ENCODE measurements at places on chromosomes 2 and 18. TPM values are rescaled to one million over a fixed set of nuclear protein-coding genes. Genes with fewer than 3 reads are reported as not detected.
A peak's percentile ranks its signal among the peaks of the same experiment; 100 is the strongest.

Gene AQP12B
- 0.49 TPM for polyA plus RNA-seq

Gene EMILIN1
- polyA plus RNA-seq: 53.5 TPM

Gene ATAD2B
- 21.0 TPM for polyA plus RNA-seq

Gene UNC80
- polyA plus RNA-seq: 2.1 TPM

Gene FAP
- 10.9 TPM for polyA plus RNA-seq

Gene PROKR1
- 0.37 TPM for polyA plus RNA-seq

Gene UCN
- 0.56 TPM for polyA plus RNA-seq

Gene TPGS2
- polyA plus RNA-seq: 116 TPM

Gene C1QL2
- polyA plus RNA-seq: not detected

Gene RRM2
- polyA plus RNA-seq: 44.8 TPM

Gene ITPRIPL1
- polyA plus RNA-seq: 5.1 TPM

Gene POTEJ
- polyA plus RNA-seq: not detected

Gene ABCG8
- polyA plus RNA-seq: 0.75 TPM

Gene ARHGEF33
- polyA plus RNA-seq: 1.8 TPM

Gene MATN3
- 3.5 TPM for polyA plus RNA-seq

Gene ST8SIA5
- polyA plus RNA-seq: 0.92 TPM

Gene SKOR2
- polyA plus RNA-seq: not detected

DNA sequence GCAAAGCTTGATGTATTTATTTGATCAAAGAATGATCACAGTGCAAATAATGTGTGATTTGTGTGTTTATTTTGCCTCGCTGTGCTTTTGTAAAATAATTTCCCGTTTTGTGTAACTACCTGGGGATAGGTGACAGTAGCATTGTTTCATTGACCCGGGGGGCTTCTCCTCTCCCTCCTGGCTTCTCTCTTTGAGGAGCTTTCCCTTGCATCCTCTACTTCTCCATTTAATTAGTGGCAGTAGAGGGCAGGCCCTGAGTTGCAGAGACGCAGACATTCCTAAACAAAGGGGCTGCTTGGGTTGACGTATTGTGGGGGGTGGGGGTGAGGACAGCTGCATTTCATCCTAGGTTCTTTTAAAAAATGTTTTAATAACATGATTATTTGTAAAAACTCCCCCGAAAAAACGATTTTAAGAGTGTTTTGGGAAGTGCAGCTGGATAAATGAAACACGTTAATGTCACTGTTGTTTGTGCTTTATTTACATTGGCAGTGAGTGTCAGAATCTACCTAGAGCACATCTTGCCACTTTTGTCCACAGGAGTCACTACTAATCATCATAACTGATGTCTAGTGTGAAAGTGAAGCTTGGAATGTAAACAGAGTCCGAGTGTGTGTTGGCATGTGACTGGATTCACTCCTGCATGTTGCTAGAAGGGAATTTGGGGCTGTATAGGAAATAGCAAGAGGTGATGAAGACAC, 2.2 kb downstream of the NEDD4L start:
- no peak for DNase-seq

DNA sequence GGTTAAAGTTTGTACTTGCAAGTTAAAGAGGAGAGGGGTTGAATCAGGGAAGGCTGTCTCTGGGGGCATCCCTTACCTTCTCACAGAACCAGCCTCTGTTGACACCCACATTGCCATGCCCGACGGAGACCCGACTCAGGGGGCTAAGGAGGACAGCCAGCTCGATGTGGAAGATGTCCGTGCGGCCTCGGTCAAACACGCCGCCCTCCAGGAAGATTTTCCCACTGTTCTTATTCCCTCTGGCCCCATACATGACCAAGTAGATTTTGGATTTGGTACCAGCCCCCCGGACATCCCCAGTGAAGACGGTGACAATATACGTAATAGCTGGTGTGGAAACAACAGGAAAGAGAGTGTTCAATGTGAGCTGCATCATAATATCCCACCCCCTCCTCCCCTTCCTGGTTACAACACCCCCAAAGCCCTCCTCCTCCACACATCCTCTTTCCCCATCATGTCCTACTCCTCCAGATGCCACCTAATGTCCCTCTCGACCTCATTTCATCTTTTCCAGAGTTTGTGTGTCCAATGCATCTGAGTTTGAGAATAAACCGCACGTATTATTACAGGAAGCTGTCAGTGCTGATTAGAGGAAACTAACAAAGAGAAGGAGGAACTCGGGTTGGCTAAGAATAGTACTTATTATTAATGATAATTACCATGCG, 55.7 kb downstream of the LOXHD1 start:
- no peak for DNase-seq

GRCh38 chr2:226905718-226906117, 69.9 kb downstream of the RHBDD1 start:
- no peak for DNase-seq

DNA sequence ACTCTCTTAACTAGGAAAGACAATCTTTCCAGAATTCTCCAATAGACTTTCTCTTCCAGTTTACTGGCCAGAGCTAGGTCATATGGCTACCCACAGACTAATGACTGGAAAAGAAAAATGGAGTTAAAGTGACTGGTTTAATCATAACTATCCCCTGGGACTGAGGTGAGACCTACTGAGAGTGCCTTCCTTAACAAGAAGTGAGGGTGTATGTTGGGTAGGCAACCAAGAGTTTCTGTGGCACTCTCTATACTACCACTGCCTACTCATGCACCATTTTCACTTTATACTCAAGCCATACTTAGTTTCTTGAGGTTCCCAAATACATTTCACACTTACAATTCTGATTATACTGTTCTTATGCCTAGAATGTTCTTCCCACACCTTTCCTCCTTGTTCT, 6.9 kb upstream of the GFPT1 start:
- no peak for DNase-seq

GRCh38 chr18:44793685-44794084, 113.0 kb downstream of the SETBP1 start:
- no peak for DNase-seq

- DNase-seq: no peak
These were observed 32.6 kb upstream of the SCYGR1 start for GRCh38 chr2:227420087-227421052.

GRCh38 chr2:197434541-197435513, at the start of gene SF3B1:
Gene SF3B1 (minus strand): TSS chr2:197435028. CDS start chr2:197434999, 29 bp downstream.
- DNase-seq: peak; percentile 98

DNA sequence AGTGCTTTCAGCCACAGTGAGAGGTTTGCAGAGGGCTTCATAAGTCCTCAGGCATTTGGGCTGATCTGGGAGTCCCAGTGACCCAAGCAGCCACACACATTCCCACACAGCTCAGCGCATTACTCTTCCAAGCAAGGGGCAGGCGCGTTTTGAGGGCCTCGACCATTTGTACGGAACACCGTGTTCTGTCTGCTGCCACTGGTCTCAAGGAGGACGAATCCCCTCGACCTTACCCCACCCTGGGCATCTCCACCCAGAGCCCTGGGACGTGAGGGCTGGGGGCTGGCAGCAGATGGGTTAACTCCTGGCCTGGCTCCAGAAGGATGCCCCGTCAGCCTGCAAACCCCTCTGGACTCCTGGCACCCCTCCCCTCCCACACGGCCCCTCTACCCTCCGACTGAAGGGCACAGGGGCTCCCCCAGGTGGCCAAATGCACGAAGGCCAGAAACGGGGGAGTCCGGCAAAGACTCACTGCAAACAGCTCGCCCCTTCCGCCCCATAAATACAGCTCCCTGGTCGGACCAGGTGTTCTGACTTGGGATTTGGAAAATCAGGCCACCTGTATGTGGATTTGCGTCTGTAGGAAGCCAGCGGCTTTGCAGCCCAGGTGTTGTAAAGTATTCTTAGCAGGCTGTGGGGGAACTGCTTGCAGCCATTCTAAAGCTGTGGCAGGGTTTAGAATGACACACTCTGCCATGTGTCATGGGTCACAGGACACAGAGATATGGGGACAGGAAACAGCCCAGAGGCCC, 33.6 kb upstream of the PTMA start:
- no peak for DNase-seq

DNA sequence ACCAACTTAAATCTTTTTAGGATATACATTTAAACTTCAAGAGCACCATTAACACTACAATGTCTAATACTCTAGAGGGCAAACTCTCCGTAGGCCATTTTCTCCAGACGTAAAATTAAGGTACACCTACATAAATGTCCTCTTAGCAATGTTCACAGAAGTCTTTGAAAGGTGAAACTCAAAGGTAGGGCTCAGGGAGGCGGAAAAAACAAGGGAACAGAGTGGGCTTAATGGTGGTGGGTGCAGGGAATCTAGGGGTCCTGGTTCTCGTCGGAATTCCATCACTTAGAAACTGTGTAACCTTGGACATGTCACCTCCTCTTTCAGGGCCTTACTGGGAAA, 668 bp downstream of the NFU1 start:
- peak; percentile 21 for DNase-seq

GRCh38 chr2:47528874-47529273, 125.9 kb downstream of the MSH2 start:
- DNase-seq: no peak

GRCh38 chr18:32910694-32911296, 138.0 kb upstream of the KLHL14 start:
- DNase-seq: no peak

DNA sequence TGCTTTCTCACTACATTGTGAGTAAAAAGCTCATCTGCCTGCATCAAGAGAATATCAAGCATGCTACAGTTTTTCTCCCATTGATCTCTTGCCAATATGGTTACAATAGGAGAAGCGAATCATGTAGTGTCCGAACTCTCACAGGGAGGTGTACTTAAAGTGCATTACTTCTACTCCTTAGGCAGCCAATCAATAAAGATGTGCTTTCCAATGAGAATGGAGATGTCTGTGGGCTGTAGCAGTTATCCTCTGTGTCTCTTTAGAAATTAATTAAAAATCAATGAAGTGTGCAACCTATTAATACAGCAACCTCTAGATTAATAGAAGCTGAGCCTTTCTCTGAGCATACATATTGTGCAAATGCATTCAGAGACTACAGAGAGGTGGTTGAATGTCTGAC, 883.7 kb downstream of the CPS1 start:
- DNase-seq: no peak

DNA sequence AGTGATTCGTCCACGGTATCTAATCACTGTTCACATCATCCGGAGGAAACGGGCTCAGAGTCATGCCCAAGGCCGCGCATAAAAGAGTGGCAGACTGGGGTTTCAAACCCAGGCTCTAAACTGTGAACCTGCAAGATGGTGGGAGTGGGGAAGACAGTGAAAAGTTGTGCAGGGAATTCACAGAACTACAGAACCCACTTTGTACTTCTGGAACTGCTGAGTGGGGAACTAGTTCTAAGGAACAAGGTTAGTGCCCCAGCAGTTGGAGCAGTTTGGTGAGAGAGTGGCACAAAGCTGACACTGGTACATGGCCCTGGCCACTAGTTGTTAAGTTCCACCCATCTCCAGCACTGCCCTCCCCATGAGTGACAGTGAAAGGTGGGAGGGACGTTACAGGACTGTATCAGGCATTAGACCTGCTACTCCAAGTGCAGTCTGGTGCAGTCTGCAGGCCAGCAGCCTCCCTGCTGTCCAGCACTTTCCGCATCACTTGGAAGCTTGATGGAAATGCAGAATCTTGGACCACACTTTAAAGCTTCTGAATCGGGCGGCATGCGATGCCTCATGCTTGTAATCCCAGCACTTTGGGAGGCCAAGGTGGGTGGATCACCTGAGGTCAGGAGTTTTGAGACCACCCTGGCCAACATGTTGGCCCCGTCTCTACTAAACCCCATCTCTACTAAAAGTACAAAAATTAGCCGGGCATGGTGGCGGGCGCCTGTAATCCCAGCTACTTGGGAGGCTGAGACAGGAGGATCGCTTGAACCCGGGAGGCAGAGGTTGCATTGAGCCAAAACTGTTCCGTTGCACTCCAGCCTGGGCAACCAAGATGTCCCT, 47.3 kb downstream of the C2orf42 start:
- no peak for DNase-seq

DNA sequence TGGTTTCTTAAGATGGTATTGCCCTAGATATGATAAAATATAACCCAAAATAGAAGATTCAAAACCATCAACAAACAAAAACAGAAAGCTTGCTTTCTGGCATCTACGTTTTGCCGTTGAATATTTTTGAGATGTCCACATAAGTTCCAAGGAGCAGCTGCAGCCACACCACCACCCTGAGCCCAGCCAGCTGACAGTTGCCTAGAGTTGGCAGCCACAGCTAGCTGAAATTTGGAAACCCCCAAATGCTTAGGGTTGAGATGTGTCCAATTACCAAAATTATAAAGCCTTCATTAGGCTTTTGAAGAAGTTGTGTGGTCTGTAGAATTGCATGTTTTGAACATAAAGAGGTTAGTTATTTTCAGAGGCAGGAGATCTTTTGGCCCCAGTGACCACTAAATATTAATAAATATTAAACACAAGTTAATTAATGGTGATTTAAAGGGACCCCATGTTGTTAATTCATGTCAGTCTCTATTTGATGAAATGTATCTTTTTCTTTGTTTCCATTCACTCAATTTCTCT, 118.1 kb upstream of the DTNA start:
- DNase-seq: no peak

GRCh38 chr2:133838642-133839365, 270.5 kb upstream of the NCKAP5 start:
- DNase-seq: no peak

- DNase-seq: peak; percentile 43
These were observed 118.0 kb upstream of the MSTN start for GRCh38 chr2:190180313-190181122.

DNA sequence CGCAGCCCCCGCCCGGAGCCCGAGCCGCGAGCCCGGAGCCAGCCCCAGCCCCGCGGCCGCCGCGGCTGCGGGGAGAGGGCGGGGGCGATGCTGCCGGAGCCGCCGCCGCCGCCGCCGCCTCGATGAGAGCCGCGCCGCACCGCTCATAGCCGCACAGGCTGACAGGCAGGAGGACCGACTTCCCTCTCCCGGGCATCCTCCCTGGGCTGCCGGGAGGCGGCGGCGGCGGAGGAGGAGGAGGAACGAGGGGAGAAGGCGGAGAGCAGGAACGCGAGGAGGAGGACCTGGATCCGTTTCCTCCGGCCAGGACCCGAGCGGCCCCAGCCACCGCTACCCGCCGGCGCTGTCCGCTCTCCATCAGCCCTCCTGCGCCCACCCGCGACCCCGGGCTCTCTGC, 370 bp downstream of the KLHL29 start:
- no peak for DNase-seq

DNA sequence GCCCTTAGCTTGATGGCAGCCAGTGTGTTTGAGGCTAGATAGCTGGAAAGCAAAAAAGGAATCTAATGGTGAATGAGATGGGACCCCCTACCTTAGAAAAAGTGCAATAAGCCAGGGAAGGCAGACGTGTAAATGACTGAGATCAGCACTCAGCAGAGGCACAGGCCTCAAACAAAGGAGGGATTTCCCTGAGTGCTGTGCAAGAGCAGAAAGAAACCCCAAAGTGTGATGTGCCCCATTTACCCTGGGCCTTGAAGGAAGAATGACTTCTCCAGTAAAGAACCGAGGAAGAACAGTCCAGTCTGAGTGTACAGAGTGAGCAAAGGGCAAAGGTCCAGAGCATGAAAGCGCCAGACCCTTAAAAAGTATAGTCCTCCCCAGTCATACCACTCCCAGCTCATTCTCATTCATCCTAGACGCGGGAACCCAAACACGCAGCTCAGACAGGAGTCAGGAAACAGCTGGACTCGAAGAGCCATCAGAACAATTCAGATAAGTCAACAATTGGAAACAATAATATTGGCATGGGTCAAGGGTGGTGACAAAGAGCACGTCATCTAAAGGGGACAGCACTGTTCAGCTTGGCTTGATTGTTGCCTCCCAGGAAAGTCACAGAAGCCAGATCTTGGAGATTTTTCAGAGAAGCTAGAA, 121.7 kb downstream of the INO80D start:
- no peak for DNase-seq

Measured in renal cortex interstitium (tissue), 15 donors.